ENCODE measurements at places on chromosomes 11 and 22.

GRCh38 chr11:70751142-70751734, 352.9 kb downstream of the CTTN start:
- no peak for DNase-seq

GRCh38 chr11:119878990-119879389, 150.0 kb upstream of the NECTIN1 start:
- DNase-seq = no peak

- no peak for DNase-seq
Measured at GRCh38 chr11:1112351-1113191, 37.9 kb downstream of the MUC2 start.

- no peak for DNase-seq
Measured at GRCh38 chr22:40407831-40408717, 37.7 kb downstream of the SGSM3 start.

GRCh38 chr11:74775762-74776161, 27.1 kb downstream of the RNF169 start:
- no peak for DNase-seq

DNA sequence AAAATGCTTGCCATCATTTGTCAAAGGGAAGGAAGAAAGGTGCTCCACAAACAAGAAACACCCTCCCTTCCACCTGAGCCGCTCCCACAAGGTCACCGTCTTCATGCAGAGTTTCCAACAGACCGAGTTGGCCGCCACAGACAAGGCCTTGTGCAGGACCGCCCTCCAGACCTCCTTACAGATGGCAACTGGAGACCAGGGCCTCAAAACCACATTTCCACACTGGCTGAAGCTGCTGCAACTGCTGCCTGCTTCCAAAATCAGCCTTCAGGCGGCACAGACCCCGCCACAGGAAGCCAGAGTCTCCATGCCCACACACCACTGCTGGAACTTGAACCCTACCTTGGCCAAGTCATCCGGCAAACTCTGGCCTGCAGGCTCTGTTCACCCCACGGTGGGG, 6.3 kb downstream of the DEAF1 start:
- no peak for DNase-seq

DNA sequence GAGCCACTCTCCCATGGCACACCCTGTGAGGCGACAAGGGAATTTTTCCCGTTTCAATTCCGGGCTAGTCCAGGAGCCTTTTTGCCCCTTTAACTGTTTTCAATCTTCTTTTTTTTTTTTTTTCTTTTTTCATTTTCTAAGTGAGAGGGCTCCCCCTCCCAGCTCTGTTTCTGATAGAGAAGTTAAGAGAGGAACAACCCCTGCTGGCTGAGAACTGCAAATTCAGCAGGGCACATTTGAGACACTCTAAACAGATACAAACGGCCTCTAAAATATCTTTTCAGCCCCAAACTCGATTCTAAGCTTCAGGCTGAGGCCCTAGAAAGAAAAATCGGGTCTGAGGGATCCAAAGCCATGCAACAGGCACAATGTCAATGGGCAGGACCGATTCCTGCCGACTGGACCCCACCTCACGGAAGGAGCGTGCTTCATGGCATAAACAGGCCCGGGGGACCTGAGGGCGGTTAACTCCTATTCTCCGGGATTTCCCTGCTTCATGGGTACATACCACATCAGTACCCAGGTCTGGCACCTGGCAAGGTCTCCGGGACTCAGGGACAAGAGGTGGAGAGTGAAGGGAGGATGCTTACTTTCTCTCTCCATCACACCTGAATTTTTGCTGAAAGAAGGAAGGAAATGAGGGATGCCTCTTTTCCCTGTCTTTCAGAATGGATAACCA, 627.5 kb downstream of the BUD13 start:
- DNase-seq = no peak

GRCh38 chr22:46240506-46240905, 9.6 kb downstream of the CDPF1 start:
- no peak for DNase-seq

- DNase-seq = no peak
Measured at GRCh38 chr11:1838077-1838425, 730 bp upstream of the TNNI2 start.

GRCh38 chr11:1693327-1694063, 3.5 kb upstream of the KRTAP5-6 start:
- peak; percentile 63 for DNase-seq

- no peak for DNase-seq
Measured at GRCh38 chr11:26623076-26623659, 51.1 kb upstream of the MUC15 start.

GRCh38 chr11:67438158-67438902, 848 bp upstream of the PTPRCAP start:
- DNase-seq = peak; percentile 85

DNA sequence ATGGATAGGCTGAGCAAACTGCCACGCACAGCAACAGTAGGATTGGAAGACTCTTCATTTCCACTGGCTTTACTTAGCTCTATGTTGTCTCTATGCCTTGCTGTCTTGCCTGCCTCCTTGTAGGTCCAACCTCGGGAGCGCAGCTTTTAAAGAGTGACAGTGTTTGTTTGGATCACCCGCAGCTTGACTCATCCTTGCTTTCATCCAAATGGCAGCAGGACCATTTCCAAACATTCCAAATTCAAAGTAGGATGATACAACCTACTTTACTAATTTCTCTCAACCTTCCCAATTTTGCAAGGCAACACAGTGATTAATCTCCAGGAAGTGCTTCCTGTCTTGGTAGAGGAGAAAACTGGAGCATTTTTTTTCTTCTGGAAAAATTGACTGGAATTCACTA, at the start of gene MMP3:
Gene MMP3, minus strand, starts transcription at position 121 of the 400 bp plus-strand sequence. Its CDS starts 63 bp downstream, at position 58.
- DNase-seq = no peak

GRCh38 chr11:110797453-110797852, 85.2 kb upstream of the ARHGAP20 start:
- DNase-seq = no peak

- DNase-seq = peak; percentile 69
Measured at GRCh38 chr11:72736452-72737069, 15.6 kb downstream of the ARAP1 start.

DNA sequence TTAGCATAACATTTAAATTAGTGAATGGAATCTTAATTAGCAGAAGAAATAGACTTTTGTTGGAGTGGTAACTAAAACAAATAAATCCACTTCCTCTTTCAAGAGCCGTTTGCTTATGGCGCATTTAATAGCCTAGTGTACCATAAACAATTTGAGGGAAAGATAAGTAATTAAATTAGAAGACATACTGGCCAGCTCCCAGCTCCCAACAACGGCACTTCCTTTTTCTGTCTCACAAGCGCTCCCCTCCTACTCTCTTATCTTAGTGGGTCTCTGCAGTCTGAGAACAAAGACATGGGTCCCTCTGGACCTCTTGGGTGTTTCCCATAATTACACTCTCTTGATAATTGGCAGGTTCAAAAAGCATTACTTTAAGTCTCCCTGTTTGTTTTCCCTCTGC, 146.0 kb downstream of the OPCML start:
- DNase-seq = no peak

- DNase-seq = no peak
Measured at GRCh38 chr11:16809886-16810668, 71.6 kb downstream of the C11orf58 start.

DNA sequence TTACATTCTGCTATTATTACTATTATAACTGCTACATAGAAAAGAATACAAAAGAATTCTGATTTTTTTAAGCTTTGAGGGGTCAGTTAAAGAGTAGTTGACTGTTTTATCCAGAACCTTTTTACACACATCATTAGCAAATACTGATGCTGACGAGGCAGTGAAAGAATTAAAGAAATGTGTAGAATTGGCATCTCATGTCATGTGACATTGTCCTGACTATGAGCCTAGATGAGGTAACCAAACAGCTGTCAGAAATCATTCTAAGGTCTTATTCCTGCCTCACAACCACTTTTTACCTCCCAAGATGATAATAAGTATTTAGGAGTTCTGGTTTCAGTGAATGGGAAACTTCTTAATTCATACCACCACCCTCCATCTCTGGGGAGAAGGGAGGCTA, 121.0 kb downstream of the SLC1A2 start:
- DNase-seq = no peak

DNA sequence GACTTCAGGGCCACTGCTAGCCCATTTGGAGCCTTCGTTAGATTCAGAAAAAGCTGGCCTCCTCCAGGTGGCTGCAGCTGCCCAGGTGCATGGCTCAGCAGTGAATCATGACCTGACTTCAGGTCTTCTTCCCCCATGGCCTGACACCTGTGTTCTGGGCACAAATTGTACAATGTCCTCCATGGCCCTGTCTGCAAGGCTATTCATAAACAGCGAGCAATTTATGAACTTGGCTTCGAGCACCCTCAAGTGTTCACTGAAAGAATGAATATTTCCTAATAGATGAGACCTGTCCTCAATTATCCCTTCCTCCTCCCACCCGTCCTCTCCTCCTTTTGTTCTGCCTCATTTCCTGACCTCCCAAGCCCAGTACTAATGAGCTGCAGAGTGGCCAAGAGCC, 12.2 kb upstream of the VPS37C start:
- no peak for DNase-seq

- DNase-seq = no peak
Measured at GRCh38 chr11:72951193-72951592, 137.0 kb downstream of the ATG16L2 start.

GRCh38 chr11:19474954-19475721, 234.4 kb upstream of the E2F8 start:
- DNase-seq = no peak

GRCh38 chr22:48249713-48250268, 1487.3 kb downstream of the TBC1D22A start:
- DNase-seq = no peak

- DNase-seq = no peak
Measured at GRCh38 chr11:57604296-57605027, 7.0 kb downstream of the SERPING1 start.

- no peak for DNase-seq
Measured at GRCh38 chr22:45006964-45007390, 2.8 kb downstream of the PHF21B start.

DNA sequence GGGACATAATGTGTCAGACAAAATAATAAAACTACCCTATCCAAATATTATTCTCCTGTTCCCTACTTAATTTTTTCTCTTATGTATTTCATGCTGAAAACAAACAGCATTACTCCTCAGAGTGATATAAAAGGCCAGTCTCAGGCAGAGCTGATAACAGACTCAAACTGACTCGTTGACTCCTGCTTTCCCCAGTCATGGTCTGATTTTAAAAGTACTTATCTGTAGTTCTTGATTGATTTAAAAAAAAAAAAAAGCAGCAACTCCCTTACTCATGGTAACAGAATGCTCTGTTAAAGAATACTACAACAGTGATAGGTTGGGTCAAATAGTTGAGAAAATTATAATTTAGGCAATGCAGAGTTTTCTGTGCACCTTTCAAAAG, 90.3 kb upstream of the BARX2 start:
- DNase-seq = no peak

DNA sequence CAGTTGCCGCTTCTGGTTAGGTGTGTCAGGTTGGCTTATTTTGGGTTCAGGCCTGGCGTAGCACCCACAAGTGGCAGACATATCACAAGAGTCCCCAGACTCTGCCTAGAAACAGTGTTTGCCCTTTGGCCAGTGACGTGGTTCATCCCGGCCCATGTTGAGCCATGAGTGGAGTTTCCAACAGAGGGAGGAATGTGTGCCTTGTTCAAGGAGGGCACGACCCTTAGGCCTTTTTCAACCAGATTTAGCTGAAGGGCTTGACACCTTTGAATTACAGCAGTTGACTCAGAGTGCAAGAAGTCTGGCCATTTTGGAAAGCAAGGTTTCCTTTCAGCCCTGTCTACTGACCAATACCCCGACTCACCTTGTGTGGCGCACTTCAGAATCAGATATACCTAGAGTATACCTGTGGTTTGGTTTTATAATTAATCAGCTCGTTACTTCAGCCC, 15.1 kb upstream of the AIFM3 start:
- no peak for DNase-seq

GRCh38 chr22:47612311-47612910, 850.0 kb downstream of the TBC1D22A start:
- DNase-seq = no peak

DNA sequence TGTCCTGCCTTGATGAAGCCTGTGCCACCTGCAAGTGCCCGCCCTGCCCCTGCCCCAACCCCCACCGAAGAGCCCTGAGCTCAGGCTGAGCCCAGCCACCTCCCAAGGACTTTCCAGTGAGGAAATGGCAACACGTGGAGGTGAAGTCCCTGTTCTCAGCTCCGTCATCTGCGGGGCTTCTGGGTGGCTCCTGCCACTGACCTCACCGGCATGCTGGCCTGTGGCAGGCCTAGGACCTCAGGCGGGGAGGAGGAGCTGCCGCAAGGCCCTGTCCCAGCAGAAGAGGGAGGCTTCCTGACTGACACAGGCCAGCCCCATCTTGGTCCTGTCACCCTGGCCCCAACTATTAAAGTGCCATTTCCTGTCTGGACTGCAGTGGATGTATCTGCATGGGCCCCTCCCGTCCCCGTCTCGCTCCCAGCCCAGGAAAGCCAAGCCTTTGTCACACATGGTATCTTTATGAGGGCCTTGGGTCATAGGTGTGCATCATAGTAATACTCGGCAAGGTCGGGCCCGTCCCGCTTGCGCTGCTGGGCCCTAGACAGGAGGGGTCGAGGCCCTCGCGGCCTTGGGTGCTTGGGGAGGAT, 882 bp downstream of the FREY1 start:
- DNase-seq = no peak

GRCh38 chr11:104001561-104002056, 34.8 kb upstream of the DDI1 start:
- DNase-seq = no peak
